ENCODE measurements at places on chromosomes 5 and 9.

GRCh38 chr5:174601946-174602345, 122.4 kb upstream of the MSX2 start:
- no peak for DNase-seq

DNA sequence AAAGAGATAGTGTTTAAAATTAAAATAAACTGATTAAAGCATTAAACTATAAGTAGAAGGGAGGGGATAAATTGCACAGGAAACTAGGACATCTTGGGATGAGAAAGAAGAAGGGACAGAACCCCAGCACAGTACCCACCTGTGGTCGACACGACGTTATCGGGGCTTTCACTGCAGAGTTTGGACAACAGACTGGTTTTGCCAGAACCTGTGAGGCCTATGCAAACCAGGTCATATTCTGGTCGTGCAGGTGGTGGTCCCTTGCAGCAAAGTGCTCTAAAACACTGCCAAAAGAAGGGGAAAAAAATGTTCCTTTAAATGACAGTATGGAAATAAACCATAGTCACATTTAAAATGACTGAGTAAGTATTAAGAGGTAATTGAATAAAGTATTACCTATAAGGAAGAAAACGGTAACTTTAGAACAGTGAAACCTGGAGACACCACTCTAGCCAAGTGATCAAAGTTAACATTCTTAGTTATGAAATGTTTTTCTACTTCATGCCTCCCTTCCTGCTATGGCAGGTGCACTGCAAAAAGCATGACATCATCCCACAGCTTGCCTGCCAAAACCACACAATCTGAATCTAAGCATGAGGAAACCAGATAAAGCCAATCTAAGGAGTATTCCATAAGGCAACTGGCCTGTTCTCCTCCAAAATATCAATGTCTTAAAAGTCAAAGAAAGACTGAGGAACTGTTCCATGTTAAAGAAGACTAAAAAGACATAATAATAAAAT, 138.6 kb downstream of the ARL15 start:
- DNase-seq: no peak

DNA sequence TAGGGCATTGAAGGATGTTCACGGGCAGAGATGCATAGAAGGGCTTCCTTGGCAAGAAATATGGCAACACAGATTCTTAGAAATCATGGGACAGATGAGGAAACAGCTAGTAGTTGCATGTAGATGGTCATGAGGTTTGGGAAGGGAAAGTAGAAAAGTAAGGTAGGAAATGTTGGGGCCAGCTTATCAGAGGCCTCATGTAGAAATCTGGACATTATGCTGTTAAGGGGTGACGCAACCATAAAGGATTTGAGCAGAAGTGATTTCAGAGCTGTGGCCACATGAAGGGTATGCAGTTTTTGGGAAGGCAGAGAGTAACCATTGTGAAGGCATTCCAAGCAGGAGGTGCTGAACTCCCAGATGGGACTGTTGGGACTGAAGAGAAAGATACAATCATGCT, 224.0 kb downstream of the ARHGAP26 start:
- no peak for DNase-seq

DNA sequence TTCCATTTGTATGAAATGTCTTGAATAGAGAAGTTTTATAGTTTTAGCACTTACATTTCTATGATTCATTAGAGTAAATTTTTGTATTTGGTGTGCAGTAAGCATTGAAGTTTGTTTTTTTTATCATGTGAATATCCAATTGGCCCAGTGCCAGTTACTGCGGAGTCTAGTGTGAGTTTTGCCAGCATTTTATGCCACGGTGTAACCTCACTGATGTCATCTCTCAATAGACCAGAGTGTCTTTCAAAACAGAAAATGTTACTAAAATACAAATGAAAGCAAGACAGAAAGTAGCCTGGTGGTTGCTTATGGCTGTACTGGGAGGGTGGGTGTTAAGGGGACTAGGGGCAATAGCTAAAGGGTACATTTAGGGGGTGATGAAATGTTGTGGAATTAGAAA, 62.8 kb downstream of the IPPK start:
- no peak for DNase-seq

DNA sequence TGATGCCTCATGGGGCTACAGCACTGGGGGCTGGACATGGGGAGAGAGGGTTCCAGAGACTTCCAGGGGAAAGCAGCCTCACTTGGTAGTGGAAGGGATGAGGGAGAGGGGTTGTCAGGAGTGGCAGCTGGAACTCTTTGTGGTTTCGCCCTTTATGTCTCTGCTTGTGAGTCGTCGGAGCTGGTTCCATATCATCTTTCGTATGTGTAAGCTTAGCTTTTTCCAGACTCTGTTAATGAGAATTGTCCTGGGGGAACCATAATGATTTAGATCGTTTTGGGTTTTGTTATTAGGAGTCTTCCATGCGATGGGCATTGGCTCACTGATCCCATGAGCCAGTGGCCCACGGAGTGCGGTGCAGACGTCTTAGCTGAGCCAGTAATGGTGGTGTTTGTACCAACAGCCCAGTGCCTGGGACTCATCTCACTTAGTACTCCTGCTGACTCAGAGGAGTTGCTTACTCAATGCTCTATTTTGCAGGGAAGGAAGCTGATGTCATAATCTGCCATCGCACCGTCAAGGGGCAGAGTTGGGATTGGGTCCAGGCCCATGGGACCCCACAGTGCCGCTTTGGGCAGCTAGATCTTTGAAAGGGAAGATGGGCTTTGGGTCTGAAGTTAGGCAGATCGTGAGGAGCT, 48.5 kb downstream of the NEK6 start:
- DNase-seq: no peak

DNA sequence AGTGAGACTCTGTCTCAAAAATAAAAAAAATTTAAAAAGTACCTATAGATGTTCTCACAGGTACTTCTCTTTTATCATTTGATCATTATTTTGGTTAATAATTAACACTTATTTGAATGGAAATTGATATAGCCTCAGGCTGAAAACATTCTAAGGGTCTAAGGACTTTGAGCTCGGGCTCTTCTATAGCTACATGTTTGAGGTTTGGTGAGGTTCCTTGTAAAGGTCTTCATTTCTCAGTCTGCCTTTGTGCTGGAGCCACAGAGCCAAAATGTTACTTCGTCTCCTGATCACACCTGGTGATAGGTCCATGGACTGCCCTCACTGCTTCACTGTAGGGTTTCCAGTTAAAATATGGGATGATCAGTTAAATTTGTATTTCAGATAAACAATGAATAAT, 22.6 kb downstream of the ARHGEF37 start:
- no peak for DNase-seq

DNA sequence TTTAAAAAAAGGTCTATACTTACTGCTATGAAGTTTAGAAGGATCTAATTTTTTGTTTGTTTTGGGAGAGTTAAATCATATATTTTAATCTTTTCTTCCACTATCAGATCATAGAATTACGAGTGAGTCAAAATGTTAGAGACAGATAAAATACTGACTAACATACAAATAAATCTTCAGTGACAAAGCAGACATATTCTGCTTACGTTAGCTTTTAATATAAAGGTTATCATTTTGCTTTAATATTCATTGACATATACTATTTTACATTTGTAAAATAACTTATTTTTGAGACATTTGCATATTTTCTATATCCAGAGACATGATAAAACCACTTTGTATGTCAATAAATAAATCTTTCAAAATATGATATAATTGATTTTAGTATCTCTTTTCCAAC, 64.6 kb upstream of the GABRA1 start:
- no peak for DNase-seq

DNA sequence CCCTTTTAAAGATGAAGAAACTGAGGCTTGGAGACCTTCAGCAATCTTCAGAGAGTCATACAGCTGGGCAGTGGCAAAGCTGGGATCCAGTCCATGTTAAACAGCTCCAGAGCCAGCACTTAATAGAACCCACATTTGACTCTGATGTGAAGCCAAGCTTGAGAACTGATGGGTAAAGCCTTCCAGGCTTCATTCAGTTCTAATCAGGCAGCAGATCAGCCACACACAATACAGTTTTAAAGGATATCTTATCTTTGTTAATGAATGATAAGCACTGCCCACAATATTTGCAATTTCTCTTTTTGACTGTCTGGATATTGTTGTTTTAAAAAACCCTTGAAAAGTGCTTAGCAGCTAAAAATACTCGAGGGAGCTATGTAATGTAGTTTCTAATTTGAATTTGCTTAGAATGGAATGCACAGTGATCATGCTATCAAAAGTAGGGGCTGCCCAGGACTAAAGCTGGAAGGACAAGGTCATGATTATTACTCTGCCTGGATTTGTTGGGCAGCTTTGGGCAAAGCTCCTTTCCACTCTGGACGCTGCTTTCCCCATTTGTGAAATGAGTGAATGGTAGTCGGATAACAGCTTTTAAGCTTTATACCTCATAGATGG, 31.3 kb upstream of the HTR4 start:
- no peak for DNase-seq

- DNase-seq: no peak
Observed at GRCh38 chr5:168778536-168778935, 199.4 kb upstream of the PANK3 start.

DNA sequence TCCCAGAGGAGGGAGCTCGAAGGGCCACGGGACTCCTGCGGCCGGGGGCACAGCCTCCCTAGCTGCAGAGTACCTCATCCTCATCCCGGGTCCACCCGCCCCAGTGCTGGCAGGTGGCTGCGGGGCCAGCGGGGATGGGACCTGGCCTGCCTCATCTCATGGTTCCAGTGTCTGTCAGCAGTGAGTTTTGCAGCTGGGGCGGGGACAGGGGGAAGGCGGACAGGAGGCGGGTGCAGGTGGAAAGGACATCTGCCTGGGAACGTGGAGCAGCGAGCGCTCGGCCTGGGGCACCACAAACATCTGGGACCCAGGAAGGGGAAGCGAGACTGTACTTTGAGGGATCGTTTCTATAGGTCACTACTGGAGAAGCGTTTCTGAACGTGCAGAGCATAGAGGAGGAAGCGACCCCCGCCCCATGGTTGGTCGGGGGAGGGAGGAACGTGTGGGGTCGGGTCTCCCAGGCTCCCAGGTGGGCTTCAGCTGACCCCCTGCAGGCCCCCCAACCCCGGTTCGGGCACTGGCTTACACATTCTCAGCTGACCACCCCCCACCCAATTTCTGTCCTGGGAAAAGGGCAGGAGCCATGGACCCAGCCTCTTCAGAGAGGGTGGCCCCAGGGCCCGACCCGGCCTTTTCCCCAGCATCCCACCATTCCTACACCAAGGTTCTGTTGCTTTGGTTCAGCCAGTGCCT, 56.5 kb upstream of the NOTCH1 start:
- DNase-seq: no peak

- no peak for DNase-seq
Observed at GRCh38 chr5:143229896-143230675, 173.4 kb downstream of the NR3C1 start.

DNA sequence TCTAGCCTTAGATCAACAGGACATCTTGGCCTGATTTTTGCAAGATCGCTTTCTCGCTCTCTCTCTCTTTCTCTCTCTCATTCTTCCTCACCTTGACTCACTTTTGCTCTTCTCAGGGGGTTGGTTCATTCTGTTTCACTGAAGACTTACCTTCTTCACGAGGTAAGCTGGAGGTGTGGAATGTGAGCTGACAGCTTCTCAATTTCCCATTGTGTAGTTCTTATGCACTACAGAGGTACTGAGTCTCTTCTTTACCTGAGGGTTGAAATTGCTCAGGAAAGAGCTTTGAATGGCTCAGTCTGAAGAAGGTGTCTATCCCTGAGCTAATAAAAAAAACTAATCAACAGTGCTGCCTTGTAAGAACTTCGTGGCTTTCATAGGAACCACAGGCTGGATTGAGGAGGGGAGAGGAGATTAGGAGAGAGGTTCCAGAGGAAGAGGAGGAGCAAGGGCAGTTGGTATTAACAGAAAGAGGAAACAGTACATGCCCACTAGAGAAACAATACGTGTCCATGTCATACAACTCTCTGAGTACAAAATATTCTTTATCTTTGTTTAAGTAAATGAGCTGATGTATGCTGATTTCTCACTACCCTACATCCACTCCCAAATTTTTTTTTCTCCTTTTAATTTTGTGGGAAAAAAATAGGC, 192.2 kb downstream of the TMEM167A start:
- DNase-seq: no peak

DNA sequence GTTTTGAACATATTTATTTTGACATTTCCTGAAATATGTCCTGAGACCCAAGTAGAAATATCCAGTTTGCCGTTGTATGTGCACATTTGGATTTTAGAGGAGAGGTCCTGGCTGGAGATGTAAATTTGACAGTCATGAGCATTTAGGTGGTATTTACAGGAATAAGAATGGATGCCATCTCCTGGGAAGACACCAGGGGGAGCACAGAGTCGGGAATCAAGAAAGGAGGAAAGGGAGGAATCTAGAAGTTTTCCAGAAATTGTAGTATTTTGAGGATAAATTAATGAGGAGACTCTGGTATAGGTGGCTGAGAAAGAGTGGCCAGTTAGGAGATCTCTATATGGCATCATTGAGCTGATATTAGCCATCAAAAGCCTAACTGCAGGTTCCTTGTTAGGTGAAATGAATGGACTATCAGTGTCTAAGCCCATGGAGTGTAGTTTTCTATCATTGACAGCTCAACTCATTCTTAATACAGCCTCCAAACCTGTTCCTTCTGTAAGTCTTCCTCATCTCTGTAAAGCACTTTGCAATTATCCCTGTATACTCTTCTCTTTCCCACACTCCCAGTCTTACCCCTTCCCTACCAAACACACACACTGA, 7.2 kb downstream of the GAPT start:
- no peak for DNase-seq

DNA sequence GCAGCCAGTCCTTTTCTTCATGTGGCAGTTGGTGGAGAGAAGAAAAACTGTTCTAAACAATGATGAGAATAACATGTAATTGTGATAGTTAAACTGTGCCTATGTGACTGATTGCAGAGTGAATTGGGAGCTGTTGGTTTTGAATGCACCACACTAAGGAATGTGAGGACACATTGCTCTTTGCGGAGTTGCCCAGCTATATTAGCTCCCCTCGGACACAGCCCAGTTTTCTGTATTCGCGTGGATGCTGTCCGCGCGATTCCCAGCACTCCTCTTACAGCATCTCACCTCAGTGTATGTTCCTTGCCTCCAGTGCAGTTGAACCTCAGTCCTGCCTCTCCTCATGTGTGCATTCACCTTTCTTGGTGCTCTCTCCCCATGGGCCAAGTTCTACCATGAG, 32.2 kb downstream of the TGFBI start:
- DNase-seq: no peak

All from COR-L47 (cell line).